Amniotic epithelial cell (primary cell): ENCODE measurements at places on chromosomes 3 and 15.

DNA sequence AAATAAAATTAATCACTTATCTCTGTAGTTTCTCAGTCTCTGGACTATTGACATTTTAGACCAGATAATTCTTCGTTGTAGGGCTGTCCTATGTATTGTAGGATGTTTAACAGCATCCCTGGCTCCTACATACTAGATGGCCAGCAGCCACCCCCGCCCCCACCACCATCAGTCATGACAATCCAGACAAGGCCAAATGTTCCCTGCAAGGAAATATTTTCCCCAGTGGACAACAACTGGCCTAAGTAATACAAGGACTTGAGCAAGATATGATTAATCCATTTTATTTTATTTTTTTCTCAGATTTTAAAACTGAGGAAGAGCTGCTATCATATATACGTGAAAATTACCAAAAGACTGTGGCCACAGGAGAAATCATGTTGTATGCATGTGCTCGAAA is 23.8 kb downstream of the TICRR start:
- peak; percentile 72 for DNase-seq

- peak; percentile 69 for DNase-seq
Observed at GRCh38 chr15:78085928-78086327, 6.4 kb upstream of the SH2D7 start.

GRCh38 chr3:195255571-195256501 is 15.1 kb downstream of the XXYLT1 start:
- DNase-seq, result no peak

DNA sequence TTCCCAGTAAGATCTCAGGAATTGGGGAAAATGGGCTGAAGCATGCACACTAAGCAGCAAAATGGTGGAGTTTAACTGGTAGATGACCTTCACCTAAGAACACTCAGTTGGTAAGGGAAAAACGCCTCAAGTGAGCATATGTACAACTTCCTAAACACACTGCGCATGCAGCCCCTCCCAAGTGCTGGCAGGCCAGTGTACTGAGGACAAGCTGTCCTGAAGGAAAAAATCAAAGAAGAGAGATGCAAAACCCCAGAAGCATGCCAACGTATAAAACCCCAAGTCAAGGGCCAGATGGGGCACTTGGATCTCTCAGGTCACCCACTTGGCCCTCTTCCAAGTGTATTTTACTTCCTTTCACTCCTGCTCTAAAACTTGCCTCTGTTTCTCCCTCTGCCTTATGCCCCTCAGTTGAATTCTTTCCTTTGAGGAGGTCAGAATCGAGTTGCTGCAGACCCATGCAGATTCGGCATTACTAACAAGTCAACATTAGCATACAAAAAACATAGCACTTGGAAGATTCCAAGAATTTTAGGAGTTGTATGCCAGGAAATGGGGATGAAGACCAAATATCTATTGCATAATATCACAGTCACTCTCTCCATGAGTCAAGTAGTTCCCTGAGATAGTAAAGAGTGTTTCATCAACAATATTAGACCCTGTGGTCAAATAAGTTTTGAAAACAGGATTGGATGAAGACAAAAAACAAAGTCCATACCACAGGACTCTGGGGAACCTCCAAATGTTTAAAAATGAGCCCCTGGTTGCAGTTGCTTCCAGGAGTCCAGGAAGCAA is 10.8 kb upstream of the FYCO1 start:
- peak; percentile 93 for DNase-seq

DNA sequence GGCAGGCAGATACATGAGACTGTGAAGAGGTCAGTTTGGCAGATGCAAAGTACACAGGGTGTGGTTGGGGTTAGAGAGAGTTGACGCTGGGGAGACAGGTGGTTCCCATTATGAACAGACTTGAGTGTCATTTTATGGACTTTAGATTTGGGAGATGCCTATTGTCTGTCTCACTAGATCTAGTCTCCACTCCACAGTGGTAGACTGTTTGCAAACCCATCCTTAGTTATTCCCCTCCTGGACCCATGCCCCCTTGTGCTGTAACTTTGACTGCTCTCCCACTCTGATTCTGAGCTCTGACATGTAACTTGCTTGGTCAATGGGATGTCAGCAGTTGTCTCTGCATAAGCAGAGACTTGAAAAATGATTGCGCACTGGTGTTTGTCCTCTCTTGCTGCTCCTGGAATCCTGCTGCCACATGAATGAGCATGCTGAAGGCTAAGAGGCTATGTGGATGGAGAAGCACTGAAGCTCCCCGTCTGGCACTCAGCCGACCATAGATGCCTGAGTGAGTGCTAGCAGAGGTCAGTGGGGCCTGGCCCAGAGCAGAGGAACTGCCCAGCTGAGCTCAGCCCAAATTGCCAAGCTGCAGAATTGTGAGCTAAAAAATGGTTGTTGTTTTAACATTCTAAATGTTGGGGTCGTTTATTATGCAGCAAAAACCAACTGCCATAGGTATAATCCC is 88.2 kb downstream of the FAM43A start:
- no peak for DNase-seq

DNA sequence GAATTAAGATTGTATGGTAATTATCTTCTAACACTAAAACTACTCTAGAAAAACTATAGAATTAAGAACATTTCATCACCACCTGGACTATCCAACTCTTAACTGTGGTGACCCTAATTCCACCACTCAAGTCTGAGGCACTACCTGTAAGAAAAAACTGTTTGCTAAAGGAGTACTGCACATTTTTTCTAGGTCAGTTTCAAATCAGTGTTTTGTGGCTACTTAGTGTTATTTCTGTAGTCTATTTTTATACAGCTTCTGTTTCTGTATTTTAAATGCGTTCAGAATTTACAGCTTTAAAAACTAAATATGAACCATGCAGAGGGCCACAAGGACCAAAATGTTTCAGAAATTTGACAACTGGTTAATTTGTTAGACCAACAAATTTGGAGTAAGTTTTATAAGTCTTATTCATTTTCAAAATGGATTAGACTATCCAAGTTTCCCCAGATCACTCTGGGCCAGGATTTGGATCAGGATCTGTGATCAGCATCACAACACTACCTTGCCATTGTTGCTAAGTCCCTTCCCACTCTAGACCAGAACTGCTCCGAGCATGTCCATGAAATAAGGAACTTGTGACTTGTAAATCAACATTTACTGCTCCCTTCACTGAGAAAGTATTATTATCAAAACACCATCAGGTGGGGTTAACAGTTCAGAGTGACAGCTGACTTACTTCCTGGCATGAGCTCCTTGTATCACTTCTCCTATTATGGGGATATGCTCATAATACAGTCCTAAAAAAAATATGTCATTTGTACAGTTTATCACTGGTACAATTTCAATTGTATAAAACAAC is 8.6 kb downstream of the GLT8D1 start:
- no peak for DNase-seq

DNA sequence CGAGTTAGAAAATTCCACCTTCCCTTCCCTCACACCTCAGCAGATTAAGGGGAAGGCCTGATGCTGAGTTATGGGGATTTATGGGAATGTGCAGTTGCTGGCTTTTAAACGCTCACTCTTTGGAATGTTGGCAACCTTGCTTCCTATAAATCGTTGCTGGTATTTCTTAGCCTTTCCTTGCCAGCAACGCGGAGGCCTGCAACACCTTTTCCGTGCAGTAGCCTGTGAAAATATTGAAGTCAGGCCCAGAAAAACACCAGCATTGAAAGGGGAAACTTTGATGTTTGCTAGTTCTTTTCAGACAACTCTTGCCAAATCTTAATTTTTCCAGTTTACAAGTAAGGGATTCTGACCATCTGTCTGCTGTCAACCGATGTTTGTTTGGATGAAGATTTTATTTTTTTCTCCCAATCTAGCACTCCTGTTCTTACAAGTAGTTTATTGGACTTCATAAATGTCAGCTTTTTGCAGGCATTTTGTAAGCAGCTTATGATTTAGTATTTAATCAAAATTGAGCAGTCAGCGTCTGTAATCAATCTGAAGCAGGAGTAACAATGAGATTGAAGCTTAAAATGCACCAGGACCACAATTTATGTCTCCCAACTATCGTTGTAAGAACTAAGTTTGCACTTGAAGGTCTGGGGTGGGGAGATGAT is 251.0 kb downstream of the RPLP1 start:
- peak; percentile 13 for DNase-seq

DNA sequence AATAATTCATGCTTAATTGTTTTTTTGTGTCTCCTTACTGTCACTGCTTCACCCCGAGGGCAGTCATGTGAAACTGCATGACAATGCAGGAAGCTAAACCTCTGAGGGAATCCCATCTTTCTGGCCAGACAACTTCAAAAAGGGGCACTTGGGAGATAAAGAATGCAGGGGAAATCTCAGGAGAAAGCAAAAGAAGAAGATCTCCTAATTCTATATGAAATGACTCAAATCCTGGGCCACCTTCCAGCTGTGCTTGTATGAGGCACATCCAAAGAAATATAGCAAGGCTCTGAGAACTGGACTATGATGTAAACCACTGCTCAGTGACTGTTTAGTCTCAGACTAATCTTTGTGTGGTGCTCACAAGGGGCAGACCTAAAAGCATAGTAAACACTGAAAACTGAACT is 22.6 kb upstream of the UMPS start:
- DNase-seq, result peak; percentile 90

DNA sequence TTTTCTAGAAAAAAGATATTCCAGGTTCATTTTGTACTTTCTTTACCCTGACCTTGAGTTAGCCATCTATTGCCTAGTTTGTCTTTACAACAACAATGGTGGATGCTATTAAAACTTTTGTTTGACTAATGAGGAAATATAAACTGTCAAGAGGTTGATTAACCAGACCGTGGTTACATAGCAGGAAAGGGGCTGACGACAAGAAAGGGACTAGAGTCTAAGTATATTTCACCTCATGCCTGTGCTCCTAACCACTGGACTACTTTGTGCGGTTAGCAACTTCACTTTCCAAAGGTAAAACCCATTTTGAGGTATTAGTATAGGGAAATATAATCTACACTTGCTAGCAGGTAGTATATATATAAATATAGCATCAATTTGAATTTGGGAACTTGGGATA is 327.1 kb downstream of the SATB1 start:
- no peak for DNase-seq

- no peak for DNase-seq
Observed at GRCh38 chr3:169120928-169121327, 542.6 kb downstream of the MECOM start.

DNA sequence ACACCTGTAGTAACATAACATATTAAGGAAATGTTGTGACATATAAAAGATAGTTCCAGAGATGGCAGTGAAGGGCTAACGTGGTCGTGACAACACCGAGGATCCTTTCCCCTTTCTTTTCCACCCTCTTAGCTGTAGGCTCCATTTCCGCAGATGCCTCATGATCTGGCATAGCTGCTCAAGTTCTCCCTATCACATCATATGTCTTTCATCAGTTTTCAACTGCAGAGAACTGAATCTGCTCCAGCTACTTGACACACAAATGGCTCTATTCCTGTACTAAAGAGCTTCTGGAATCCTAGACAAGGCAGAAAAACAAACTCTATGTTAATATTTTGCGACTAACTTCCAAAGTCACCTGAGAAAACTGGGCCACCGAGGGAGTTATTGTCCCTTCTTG is 275.0 kb upstream of the SLCO3A1 start:
- no peak for DNase-seq

GRCh38 chr3:122918576-122919290 is 108.8 kb downstream of the SEMA5B start:
- DNase-seq, result peak; percentile 73

DNA sequence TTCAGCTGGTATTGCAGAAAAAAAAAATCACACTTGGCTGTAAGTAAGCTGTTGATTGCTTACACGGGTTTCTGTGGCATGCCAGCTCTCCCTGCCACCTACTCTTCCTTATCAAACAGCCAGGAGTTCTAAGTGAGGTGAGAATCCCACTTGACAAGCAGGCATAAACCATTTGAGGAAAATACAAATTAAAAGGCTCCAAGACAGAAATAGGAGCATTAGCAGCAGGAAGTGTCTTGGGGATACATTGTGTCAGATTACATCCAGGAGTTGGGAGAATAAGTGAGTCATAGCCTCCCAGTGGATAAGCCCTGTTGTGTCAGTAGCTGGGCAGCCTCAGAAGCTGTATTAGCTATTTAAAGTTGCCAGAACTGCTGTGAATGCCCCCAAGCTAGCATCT is 256.0 kb downstream of the CNTN4 start:
- no peak for DNase-seq

- DNase-seq, result peak; percentile 34
Observed at GRCh38 chr15:82536409-82537350, 3.6 kb downstream of the RPS17 start.

DNA sequence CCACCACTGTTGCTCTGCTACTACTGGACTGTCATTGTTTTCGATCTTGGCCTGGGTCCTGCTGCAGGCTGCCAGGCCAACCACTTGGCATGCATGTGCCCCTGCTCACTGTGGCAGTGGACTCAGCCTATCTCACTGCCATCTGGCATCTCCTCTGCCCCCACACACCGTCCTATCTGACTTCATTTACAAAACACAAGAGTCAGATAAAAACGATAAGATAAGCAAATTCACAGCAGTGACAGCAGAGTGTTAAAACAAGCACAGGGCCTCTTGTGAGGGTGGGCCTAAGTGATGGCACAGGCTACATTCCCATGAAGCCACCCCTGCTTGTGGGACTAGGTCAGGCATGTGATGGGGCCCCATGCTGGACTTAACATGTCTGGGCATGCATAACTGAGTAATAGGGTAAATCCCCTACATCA is 68.1 kb downstream of the CRYGS start:
- DNase-seq, result no peak

DNA sequence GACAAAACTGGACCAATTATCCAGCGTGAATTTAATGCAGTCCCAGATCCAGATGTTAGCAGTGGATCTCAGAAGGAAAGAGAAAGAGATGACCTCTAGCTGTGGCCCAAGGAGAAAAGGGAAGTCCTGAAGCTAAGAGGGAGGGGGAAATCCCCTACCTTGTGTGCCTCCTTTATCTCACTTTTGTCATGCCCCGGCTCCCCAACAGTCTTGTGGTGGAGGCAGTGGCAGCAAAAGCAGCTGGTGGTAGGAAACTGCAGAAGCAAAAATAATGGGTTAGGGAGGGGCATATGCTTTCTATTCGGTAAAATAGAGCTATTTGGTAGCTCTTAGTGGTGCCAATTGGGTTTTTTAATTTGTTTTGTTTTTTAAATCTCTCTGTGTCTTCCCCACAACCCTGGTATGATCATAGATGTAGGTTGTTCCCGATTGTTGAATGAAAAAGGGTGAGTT is 56.5 kb downstream of the MCTP2 start:
- DNase-seq, result no peak

- no peak for DNase-seq
Observed at GRCh38 chr3:9732080-9732739, 675 bp downstream of the BRPF1 start.

DNA sequence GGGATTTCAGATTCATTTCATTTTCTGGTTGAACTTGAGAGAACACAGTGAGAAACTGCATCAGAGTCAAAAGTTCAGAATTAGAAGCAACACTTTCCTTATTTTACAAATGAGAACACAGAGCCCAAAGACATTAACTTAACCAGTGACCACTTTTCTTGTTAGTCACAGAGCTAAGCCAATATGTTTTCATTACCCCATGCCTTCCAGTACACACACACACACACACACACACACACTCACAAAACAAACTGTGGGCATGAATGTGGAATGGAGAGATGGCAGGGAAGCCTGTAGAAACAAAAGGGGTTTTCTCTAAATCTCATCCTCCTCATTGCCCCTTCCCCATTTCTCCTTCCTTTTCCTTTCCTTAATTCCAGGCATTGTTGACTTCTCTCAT is 267.4 kb upstream of the GADL1 start:
- no peak for DNase-seq
